ENCODE measurements at places on chromosomes 1 and 21. TPM values are rescaled to one million over a fixed set of nuclear protein-coding genes. Genes with fewer than 3 reads are reported as not detected.

GRCh38 chr1:20837554-20838192, 50.6 kb upstream of the HP1BP3 start:
- H3K27ac ChIP-seq: no peak overlapping the region
- no peaks in the 10 kb centered on the region for H3K36me3 ChIP-seq
- no peaks in the 10 kb centered on the region for H3K4me1 ChIP-seq
- no peak for DNase-seq
- no peaks in the 10 kb centered on the region for H3K27me3 ChIP-seq

DNA sequence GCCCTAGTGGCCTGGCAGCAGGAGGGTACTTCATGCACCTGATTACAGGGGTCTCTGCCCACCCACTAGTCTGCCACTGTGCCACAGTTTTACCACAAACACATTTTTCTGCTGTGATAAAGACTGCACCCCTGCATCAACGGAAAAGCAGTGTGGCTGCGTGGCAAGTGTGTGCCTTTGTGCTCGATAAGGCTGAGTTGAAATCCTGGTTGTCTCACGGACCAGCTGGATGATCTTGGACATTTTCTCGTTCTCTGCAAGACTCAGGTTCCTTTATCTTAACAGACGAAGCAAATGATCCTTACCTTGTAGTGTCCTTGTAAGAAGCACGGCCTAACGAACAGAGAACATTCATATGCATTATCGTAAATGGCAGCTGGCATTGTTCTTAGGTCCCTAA, 10.2 kb downstream of the GRHL3 start:
- no peak overlapping the region for H3K4me3 ChIP-seq
- H3K4me1 ChIP-seq: no peaks in the 10 kb centered on the region
- no peaks in the 10 kb centered on the region for H3K36me3 ChIP-seq
- no peak for DNase-seq
- no peak overlapping the region for H3K27ac ChIP-seq
- H3K27me3 ChIP-seq: no peaks in the 10 kb centered on the region

- no peak overlapping the region for H3K27ac ChIP-seq
- no peak overlapping the region for H3K4me3 ChIP-seq
- no peak for DNase-seq
- no peaks in the 10 kb centered on the region for H3K36me3 ChIP-seq
- H3K27me3 ChIP-seq: no peaks in the 10 kb centered on the region
- peaks cover 18% of the 10 kb centered on the region for H3K4me1 ChIP-seq
Observed at GRCh38 chr1:31715087-31715872, 11.5 kb upstream of the COL16A1 start.

GRCh38 chr21:41453198-41453597, 27.2 kb downstream of the MX1 start:
- no peaks in the 10 kb centered on the region for H3K4me1 ChIP-seq
- H3K4me3 ChIP-seq: no peak overlapping the region
- H3K27me3 ChIP-seq: no peaks in the 10 kb centered on the region

DNA sequence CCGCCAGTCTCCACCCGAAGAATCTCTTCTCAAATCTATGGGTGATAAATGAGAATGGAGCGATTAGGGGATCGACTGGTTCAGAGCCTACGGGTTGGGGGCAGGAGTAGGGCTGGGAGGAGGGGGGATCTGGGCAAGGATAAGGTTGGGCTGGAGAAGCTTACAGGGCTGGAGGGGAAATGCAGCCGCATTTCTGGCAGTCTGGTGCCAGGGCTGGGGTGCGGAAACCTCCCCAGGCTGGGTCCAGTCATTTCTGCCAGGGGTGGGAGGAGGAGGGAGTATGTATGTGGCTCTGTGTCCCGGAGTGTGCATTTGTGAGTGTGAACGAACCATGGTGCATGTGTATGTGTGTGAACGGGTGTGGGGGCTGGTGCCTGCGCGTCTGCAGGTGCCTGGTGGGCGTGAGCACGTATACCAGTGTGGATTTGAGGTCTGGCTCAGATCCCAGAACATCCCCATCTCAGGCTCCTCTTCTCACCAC, 10.2 kb downstream of the C1orf216 start:
- no peak for DNase-seq
- H3K4me3 ChIP-seq: no peak overlapping the region
- H3K4me1 ChIP-seq: peaks cover 7% of the 10 kb centered on the region
- peaks cover 4% of the 10 kb centered on the region for H3K27me3 ChIP-seq

- no peak overlapping the region for H3K4me3 ChIP-seq
- no peak for DNase-seq
- no peaks in the 10 kb centered on the region for H3K4me1 ChIP-seq
- H3K36me3 ChIP-seq: no peaks in the 10 kb centered on the region
- no peaks in the 10 kb centered on the region for H3K27me3 ChIP-seq
Observed at GRCh38 chr1:110478886-110479285, 27.9 kb downstream of the PROK1 start.

DNA sequence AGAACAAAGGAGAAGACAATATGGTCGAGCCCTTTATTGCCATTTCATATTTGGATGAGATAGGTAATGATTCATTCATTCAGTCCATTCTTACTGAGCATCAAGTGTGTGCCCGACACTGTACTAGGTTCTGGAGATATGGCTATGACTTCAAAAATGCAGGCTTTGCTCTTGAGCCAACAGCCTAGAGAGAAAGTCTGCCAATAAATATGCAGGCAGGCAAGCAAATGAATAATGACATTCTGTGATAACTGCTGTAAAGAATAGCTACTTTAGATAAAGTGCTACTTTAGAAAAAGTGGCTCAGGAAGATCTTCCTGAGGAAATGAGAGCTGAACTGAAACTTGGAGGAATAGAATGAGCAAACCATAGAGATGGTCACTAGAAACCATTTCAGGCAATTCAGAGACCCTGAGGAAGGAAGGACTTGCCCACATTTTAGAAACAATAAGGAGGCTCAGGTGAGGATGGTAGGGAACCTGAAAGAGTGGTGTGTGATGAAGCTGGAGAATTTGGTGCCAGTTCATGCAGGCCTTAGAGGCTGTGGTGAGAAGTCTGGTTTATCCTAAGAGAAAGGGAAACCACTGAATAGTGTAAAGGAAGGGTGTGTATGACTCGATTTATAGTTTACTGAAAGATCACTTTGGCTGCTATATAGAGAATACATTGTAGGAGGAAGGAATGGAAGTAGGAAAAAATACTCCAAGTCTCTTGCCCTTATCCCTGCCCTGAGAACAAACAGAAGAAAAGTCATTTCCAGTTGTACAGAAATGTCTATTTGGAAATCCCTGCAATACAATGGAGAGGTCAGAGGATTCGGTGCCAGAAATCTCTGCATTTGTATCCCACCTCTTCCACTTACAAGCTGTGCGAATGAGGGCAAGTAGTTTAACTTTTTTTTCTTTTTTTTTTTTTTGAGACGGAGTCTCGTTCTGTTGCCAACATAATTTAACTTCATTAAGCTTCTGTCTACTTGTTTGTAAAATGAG, 167.9 kb downstream of the VPS13D start:
- no peak overlapping the region for H3K4me3 ChIP-seq
- no peaks in the 10 kb centered on the region for H3K27me3 ChIP-seq
- peaks cover 23% of the 10 kb centered on the region for H3K36me3 ChIP-seq
- no peak for DNase-seq
- H3K27ac ChIP-seq: no peak overlapping the region

GRCh38 chr1:80154176-80154575, 1147.6 kb upstream of the ADGRL4 start:
- no peak for DNase-seq
- no peak overlapping the region for H3K4me3 ChIP-seq
- no peaks in the 10 kb centered on the region for H3K4me1 ChIP-seq
- H3K27me3 ChIP-seq: no peaks in the 10 kb centered on the region

GRCh38 chr1:22341791-22342605, 109.7 kb upstream of the ZBTB40 start:
- peaks cover 7% of the 10 kb centered on the region for H3K27me3 ChIP-seq
- H3K27ac ChIP-seq: no peak overlapping the region
- no peaks in the 10 kb centered on the region for H3K36me3 ChIP-seq
- no peak for DNase-seq
- no peaks in the 10 kb centered on the region for H3K4me1 ChIP-seq
- no peak overlapping the region for H3K4me3 ChIP-seq

DNA sequence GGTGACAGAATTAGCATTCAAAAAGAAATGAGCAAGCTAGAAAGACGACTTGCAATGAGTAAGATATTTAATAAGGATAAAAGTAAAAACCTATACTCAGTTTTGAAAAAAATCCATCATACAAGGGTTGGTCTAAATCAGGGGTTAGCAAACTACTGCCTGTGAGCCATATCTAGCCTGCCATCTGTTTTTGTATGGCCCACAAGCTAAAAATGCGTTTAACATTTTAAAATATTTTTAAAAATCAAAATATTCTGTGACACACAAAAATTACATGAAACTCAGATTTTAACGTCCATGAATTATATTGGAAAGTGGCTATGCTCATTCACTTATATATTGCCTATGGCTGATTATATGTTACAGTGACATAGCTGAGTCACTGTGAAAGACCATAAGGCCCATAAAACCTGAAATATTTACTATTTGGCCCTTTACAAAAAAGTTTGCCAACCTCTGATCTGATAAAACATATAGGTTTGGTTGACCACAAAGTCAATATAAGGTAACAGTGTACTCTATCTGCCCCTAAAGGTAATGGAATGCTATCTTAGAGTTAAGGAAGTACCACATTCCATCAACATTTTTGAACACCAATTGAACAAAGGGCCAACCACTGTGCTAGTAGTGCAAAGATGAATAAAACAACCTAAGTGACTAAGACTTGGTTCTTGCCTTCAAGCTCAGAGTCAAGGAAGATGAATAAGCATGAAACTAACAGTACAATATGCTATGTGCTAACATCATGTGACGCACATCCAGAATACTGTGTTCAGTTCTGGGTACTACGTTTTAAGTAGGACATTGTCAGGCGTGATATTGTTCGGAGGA, 3.2 kb downstream of the IFT25 start:
- no peak overlapping the region for H3K4me3 ChIP-seq
- no peak overlapping the region for H3K27ac ChIP-seq
- H3K4me1 ChIP-seq: peaks cover 39% of the 10 kb centered on the region
- H3K27me3 ChIP-seq: no peaks in the 10 kb centered on the region
- H3K36me3 ChIP-seq: peaks cover 5% of the 10 kb centered on the region

- DNase-seq: no peak
- no peaks in the 10 kb centered on the region for H3K36me3 ChIP-seq
- no peak overlapping the region for H3K4me3 ChIP-seq
- H3K27me3 ChIP-seq: no peaks in the 10 kb centered on the region
- no peaks in the 10 kb centered on the region for H3K4me1 ChIP-seq
- no peak overlapping the region for H3K27ac ChIP-seq
Observed at GRCh38 chr1:17892225-17892624, 137.1 kb downstream of the ACTL8 start.

DNA sequence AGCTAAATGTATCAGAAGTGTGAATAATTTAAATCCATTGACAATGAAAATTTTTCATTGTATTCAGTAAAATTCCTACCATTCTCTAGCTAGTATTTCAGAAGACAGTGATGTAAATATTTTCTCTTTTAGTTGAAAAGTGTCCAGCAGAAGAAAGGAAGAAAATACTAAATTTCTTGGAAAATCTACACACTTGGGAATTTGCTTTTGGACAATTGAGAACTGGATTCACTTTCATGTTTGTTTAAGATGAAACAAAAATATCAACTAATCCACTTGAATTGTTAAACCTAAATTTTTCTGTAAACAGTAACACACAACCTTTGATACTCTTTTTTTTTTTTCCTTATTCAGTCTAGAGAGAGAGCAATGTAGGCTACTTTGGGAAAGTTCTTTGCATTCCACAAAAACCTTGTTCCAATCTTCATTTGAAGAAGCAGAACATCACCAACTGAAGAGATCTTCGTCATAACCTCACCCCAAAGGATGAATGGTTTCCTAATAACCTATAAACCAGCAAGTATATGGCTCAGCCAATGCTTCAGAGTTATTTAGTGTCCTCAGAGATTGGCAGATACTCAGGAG, 155.1 kb upstream of the GORAB start:
- no peak for DNase-seq
- no peaks in the 10 kb centered on the region for H3K36me3 ChIP-seq
- H3K27me3 ChIP-seq: no peaks in the 10 kb centered on the region
- H3K4me3 ChIP-seq: no peak overlapping the region
- no peak overlapping the region for H3K27ac ChIP-seq
- H3K4me1 ChIP-seq: no peaks in the 10 kb centered on the region

DNA sequence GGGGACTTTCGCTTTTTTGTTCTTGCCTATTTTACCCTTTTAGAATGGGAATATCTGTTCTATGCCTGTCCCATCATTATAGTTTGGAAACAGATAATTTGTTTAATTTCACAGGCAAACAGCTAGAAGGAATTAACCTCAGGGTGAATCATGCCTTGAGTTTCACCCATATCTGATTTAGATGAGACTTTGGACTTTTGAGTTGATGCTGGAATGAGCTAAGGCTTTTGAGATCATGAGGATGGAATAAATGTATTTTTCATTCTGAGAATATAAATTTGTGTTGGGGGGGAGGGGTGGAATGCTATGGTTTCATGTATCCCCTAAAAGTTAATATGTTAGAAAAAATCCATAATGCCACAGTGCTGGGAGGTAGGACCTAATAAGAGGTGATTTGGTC, 56.1 kb upstream of the TACSTD2 start:
- H3K4me3 ChIP-seq: no peak overlapping the region
- no peaks in the 10 kb centered on the region for H3K27me3 ChIP-seq
- H3K36me3 ChIP-seq: no peaks in the 10 kb centered on the region
- H3K4me1 ChIP-seq: no peaks in the 10 kb centered on the region
- no peak for DNase-seq

DNA sequence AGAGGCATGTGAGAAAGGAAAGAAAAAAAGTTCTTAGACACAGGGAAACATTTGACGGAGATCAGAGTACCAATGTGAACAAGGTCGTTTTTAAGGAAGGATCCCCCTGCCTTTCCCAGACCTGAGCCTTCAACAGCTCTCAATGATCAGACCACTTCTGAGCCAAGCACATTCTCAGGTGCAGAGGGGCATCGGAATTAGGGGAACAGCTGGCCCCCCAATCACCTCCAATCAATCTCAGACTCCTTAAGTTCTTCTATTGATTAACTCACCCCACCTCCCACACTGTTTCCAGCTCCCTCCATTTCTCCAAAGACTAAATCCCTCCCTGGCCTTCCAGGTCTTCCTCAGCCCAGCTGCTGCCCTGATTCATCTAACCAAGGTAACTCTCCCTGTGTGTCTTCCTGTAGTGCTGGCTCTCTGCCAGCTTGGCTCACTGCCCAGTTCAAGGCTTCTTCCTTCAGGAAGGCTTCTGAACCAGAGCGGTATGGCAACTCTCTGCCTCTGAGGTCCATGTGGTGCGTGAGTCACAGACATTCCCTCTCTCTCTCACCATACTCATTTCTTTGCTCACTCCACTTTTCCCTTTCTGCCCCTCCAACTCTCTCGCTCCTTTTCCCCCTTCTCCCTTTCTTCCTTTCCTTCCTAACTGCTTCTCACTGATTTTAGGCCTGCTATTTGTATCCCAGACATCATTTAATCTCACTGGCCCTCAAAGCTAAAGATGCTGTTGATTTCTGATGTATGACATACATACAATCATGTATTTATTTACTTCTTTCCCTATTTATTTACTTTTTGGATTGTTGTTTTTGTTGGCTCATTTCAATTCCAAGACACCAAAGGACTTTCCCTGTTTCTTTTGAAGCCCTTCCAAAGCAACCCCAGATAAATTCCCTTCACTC, 18.1 kb downstream of the CFAP45 start:
- H3K27me3 ChIP-seq: no peaks in the 10 kb centered on the region
- no peak overlapping the region for H3K27ac ChIP-seq
- H3K4me3 ChIP-seq: no peak overlapping the region
- no peaks in the 10 kb centered on the region for H3K36me3 ChIP-seq
- peak; percentile 36 for DNase-seq

- DNase-seq: no peak
- H3K27me3 ChIP-seq: no peaks in the 10 kb centered on the region
- no peaks in the 10 kb centered on the region for H3K4me1 ChIP-seq
- no peak overlapping the region for H3K27ac ChIP-seq
- no peak overlapping the region for H3K4me3 ChIP-seq
Observed at GRCh38 chr1:209103092-209103491, 480.4 kb upstream of the CAMK1G start.

The PWP2 gene
- total RNA-seq: 28.2 TPM

The PTPN14 gene
- 0.28 TPM for total RNA-seq

The SPOCD1 gene
- total RNA-seq: 0.61 TPM

The CFAP57 gene
- total RNA-seq: not detected

The RBBP4 gene
- 185 TPM for total RNA-seq

The SPTA1 gene
- total RNA-seq: not detected

The DISC1 gene
- 15.5 TPM for total RNA-seq
